ENCODE measurements at places on chromosomes 2 and 18.

GRCh38 chr2:124193706-124194105 is 168.6 kb downstream of the CNTNAP5 start:
- no peak for DNase-seq

DNA sequence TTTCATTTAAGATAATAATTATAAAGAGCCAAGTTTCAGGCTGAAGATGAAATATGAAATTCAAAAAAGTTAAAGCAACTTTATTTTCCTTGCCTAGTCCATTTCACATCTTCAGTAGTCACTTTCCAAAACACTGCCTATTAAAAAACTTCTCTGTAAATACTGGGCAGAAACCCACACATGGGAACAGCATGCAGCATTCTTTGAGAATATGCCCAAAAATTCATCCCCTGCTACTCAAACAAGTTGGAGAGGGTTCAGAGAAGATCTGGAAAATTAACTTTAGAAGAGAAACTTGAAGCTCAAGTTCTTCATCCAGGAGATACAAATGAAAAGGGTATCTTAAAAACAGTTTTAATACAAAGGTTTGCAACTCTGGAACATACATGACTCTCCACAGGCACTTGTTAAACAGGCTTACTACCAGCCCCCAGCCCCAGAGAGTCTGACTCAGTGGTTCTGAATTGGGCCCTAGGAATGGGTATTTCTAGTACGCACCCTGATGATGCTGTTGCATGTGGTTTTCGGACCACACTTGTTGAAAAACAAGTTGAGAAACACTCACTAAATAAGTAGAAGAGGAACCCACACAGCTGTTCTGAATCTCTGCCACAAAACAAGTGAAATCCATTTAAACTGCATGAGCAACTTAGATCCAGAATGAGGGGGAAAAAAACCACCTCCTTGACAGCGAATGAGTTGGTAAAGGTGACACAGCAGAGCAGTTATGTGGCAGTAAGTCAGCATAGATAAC is 329.1 kb downstream of the SATB2 start:
- DNase-seq, result no peak

DNA sequence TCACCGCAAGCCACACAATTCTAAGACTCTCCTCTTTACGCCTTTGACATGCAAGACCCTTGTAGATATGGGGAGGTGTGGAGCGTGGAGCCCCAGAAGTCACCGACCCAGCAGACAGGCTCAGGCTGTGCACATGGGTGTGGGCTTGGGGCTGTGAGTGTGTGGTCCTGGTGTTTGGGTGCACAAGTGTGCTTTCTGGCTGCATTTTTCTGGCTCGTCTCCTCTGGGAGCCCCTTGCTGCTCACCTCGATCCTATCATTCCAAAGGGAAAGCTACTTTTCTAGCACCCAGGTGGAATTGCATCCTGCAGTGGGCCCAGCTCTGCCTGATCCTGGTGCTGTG is 143.0 kb downstream of the ACOXL start:
- no peak for DNase-seq

DNA sequence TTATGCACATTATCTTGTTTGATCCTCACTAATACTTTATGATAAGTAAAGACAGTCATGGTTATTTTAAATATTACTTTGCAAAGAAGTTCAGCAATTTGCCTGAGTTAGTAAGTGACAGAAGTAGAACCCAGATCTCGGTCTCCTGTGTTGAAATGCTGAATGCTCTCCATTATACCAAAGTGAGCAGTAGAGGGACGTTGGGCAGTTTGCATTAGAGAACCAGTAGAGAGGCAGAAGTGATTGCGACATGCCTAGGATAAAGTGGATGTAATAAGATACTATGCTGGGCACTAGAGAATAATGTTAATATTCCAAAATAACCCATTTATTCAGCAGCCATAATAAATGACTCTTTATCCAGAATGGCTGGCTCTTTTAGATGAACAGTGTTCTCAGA is 201.0 kb downstream of the PMAIP1 start:
- no peak for DNase-seq

- no peak for DNase-seq
Measured at GRCh38 chr2:67018301-67018700, 378.8 kb upstream of the ETAA1 start.

- no peak for DNase-seq
Measured at GRCh38 chr2:15107137-15107536, 454.0 kb downstream of the NBAS start.

GRCh38 chr2:136065907-136066306 is 52.0 kb downstream of the CXCR4 start:
- no peak for DNase-seq

DNA sequence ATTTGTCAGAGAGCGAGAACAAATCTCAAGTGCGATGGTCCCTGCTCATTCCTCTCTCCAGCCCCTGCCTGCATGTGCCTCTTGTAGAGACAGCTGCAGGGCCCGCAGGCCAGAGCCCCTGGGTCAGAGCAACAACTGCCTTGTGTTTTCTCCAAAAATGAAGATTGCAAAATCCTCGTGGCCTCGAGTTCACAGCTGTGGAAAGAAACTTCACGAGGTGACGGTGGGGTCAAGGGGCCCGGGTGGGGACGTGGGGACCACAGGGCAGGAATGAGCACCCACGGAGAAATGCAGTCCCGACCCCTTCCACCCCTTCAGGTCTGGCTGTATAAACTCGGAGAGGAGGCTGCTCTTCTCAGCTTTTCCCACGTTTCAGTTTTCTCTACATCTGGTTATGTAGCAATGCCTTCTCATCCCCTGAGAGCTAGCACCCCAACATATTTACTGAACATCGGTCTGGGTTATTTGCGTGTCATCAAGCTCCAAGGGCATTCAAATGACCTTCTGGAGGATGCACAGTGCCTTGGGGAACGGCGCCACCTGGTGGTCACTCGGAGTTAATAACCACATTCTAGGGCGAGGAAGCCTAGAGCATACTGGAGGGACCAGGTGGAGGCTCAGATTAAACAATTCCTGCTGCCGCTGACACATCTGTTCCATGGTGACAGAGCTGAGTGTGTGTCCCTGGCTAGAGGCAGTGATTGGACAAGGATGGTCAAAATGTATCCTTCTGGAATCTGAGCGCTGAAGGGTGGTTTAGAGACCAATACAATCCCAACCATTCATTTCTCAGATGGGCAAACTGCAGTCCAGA is 91.4 kb upstream of the CYRIA start:
- peak; percentile 89 for DNase-seq

DNA sequence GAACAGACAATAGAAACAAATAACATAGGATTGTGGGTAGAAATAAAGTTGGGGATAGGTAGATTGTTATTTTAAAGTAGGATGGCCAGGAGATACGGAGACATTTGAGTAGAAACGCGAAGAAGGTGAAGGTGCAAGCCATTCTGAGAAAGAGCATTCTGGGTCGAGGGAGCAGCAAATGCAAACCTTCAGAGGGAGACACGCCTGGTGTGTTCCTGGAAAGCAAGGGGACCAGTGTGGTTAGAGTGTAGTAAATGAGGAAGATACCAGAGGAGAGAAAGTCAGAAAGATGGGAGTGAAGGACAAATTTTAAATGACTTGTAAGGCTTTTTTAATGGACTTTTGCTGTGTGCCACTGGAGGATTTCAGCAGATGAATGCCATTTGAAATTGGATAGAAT is 1.7 kb downstream of the CYP20A1 start:
- DNase-seq, result peak; percentile 22

DNA sequence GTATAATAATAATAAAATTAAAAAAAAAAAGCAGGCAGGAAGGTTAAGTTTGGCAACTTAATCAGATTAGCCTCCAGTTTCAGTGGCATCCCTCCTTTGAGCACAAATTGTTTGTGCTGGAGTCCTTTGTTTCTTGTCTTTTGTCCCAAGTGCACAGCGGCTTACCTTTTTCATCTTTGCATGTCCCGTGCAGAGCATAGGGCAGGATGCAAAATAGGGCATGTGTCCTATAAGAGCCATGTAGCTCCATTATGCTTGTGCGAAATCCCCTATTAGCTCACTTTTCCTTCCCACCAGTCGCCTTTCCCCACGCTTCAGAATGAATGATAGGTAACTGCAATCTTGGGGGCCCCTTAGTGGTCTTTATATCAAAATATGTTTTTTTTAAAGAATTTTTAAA is 216.8 kb downstream of the TSN start:
- no peak for DNase-seq

DNA sequence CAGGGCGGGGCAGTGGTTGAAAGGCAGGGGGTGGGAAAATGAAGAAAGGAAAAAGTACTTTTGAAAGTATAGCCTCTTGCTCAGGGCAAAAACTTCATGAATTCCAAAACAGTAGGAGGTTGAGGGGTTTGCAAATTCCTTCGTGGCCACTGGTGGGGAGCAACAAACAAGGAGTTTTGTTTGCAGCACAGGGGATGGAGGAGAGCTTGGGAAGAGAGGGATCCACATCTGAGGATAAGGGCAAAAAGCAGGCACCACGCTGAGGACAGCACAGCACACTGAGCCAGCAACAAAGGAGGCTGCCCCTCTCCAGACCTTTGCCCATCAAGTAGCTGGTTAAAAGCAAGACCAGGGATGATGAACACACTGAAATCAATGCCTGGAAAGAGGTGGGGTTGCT is 148.9 kb downstream of the TCF4 start:
- no peak for DNase-seq

GRCh38 chr2:142868229-142868762 is 9.2 kb upstream of the KYNU start:
- DNase-seq, result peak; percentile 64

GRCh38 chr2:239806758-239807434 is 218.2 kb downstream of the NDUFA10 start:
- no peak for DNase-seq
